ENCODE measurements at places on chromosomes 4 and X.

- DNase-seq, result no peak
Measured at GRCh38 chr4:186591651-186592050, 36.3 kb upstream of the MTNR1A start.

- no peak for DNase-seq
Measured at GRCh38 chr4:48472794-48473193, 10.3 kb upstream of the SLC10A4 start.

GRCh38 chr4:185803022-185803421 lies 9.0 kb downstream of the SORBS2 start:
- no peak for DNase-seq

- DNase-seq, result no peak
Measured at GRCh38 chr4:158754385-158755180, 14.2 kb upstream of the FNIP2 start.

DNA sequence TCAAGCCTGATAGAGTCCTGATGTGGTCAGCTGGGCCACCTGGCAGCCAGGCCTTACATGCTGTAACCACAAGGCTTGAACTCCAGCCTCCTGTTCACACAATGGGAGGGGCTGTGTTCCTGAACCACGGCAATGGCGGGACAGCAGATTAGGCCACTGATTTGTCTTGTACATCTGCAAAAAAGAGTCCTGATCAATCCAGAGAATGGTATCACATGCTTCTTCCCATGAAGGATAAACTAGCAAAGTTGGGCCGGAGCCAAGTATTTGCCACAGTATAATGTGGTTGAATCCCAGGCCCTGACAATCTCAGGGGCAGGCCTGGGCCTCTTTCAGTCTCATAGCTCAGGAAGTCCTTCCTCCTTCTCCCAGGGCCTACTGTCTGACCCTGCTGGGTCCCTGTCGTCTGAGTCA lies 2182.5 kb upstream of the AGA start:
- peak; percentile 48 for DNase-seq

Data from MV-4-11 (cell line).